ENCODE measurements at places on chromosomes 13 and 19. TPM values are rescaled to one million over a fixed set of nuclear protein-coding genes. Genes with fewer than 3 reads are reported as not detected.

GRCh38 chr19:40506099-40506498, 39.3 kb downstream of the SPTBN4 start:
- DNase-seq: no peak

DNA sequence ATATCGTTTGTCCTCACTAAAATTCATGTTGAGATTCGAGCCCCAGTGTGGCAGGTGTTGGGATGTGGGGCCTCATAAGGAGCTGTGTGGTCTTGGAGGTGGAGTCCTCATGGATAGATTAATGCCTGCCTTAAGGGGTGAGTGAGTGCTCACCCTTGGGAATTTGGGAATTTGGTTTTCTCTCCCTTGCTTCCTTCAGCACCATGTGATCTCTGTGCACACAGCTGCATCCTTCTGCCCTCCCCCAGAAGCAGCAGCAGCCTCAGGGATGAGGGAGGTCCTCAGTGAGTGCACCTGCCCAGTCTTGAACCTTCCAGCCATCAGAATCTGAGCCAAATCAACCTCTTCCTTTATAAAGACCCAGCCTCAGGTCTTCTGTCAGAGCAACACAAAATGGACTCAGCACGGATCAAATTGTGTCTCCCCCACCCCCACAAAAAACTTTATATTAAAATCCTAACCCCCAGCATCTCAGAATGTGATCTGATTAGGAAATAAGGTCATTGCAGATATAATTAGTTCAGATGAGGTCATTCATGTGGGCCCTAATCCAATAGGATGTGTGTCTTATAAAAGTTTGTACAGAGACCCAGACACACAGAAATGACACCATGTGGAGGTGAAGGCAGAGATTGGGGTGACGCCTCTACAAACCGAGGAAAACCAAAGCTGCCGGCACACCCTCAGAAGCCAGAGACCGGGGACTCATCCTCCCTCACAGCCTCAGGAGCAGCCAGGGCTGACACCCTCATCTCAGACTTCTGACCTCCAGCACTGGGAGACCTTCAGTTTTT, 12.9 kb downstream of the CYTH2 start:
- no peak for DNase-seq

DNA sequence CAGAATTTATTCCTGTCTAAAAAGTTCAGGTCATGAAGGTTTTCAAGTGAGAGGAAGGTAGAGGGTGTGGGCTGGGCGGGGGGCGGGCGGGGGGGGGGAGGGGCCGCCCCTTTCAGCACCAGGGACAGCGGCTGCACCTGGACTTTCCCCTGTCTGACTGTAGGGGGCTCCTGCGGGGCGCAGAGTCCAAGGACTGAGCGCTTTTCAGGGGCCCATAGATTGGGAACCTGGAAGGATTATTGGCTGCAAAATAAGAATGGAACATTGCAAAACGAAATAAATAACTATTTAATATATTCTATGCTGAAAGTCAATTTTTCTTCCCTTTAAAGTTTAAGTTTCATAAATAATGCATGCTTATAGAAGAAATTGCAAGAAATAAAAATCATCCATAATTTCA, 8.9 kb upstream of the CYP4F3 start:
- peak; percentile 54 for DNase-seq

GRCh38 chr13:49932066-49932465, 4.1 kb downstream of the SPRYD7 start:
- no peak for DNase-seq

- no peak for DNase-seq
Observed at GRCh38 chr13:106596275-106596937, 28.5 kb upstream of the ARGLU1 start.

GRCh38 chr13:50224534-50224933, 209.3 kb downstream of the KCNRG start:
- no peak for DNase-seq

DNA sequence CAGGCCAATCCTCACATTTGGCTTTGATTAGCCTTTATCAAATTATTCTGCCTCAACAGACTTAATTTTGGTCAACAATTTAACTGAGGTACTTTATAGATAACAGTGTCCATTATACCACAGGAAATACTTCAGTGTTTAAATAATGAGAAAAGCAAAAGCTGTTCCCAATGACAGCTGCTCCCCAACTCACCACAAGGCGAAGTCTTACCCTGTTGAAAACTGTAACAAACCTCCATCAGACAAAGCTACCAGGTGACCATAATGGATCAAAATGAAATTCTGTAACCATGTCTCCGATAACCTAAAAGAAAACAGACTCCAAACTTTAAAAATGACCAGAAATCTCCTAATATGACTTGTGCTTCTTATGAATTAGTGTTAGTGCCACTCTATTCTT, 50.3 kb downstream of the ZNF44 start:
- DNase-seq: no peak

DNA sequence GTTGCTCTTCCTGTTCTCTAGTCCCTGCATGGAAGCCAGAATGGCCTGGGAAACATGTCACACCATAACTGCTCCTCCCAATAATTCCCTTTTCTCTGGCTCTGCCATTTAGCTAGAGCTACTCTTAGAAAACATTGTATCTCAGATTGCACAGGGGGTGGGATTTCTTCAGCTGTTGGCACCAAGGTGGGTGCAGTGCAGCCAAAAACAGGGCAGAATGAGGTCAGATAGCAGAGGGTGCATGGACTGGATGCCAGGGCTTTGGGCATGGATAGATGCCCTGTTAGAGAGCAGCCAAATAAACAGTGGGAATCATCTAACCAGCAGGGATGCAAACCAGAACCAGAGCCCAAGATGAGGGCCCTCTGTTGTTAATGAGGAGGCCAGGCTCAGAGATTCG, 4.9 kb upstream of the AMER2 start:
- DNase-seq: no peak

DNA sequence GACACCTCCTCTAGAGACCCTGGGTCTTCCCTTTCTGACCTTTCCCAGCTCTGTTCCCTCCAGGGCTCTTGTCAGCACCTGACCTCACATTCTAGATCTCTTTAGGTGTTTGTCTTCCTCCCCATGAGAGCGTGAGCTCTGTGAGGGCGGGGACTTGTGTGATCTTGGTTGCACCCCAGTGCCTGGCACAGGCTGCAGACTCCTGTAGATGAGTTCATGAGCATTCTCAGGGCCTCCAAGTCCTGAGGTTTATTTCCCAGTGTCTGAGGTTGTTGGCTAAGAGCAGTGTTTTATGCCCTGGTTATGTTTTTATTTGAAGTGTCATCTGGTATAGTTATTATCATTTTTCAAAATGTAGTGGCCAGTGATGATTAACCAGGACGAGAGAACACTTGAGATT, 596 bp downstream of the CEACAM4 start:
- no peak for DNase-seq

GRCh38 chr13:109998684-109999533, 212.5 kb upstream of the IRS2 start:
- peak; percentile 16 for DNase-seq

- no peak for DNase-seq
Observed at GRCh38 chr19:4773047-4773640, 18.4 kb upstream of the FEM1A start.

Gene METTL21C
- total RNA-seq: not detected

Gene PSPN
- total RNA-seq: 3.4 TPM

All from A673 (cell line).